ENCODE measurements at places on chromosomes 11 and 22.

DNA sequence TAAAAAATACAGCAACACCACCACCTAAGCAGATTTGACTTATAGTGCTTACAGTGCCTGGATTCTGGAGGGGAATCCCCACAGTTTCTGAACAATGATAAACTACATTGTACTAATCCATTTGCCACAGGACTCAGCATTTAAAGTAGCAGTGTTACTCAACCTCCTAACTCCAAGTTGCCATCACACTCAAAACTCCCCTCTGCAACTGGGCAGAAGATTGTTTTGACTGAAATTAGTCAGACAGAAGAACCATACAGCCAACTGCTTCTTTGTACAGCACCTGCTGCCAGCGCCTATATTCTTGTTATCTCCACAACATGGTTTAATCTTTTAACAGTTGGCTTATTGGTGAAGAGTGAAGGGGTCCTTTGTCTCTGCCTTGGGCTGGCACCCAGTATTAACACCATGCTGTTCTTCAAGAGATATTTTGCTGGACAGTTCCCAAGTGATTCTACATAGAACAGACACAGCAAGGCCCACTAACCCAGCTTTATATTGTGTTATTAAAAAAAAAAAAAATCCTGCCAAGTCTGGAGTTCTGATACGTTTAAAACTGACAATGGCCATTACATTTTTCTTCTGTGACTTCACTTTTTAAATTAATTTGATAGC, 273.2 kb downstream of the DCDC1 start:
- DNase-seq = no peak

DNA sequence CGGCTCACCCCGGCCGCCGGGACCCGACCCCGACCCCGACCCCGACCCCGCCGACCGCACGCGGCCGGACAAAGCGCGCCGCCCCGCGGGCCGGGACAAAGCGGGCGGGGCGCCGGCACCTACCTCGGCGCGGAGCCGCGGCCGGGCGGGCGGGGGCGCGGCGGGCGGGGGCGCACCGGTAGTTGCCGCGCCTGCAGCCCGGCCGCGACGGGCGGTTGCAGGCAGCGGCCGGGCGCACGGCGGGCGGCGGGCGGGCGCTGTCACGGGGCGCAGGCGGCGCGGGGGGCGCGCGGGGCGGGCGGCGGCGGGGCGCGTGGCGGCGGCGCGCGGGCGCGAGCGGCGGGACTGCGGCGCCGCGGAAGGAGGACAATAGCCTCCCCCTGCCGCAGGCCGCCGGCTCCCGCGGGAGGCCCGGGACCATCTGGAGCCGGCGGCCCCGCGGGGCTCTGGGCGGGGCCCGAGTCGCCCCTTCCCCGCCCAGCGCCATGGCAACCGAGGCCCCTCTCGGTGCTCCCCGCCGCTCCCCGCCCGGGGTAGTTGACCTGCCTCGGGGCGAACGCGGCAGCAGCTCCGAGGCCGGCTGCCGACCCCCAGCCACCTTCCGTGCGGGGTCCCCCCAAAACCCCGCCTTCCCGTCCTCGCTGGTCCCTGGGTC, 851 bp downstream of the SPTBN2 start:
- DNase-seq = no peak

DNA sequence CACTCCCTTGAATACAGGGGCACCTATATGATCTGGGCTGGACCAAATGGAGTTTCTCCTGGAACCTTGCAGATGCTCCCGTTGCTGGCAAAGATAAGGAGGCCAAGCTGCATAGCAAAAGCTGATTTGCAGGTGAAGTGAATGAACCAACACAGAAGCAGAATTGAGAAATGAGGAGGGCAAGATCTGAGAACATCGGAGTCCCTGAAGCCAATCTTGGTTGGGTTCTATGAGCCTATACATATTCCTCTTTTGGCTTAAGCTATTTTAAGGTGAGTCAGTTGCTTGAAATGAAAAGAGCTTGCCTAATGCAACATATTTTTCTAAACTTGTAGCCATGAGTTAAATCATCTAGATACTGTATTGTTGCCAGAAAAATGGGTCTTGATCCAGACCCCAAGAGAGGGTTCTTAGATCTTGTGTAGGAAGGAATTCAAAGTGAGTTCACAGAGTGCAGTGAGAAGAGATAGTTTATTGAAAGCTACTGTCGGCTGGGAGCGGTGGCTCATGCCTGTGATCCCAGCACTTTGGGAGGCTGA, 23.5 kb downstream of the WEE1 start:
- no peak for DNase-seq

- DNase-seq = no peak
Measured at GRCh38 chr11:43649921-43650320, 30.6 kb upstream of the HSD17B12 start.

- peak; percentile 4 for DNase-seq
Measured at GRCh38 chr11:85299258-85299942, 327.7 kb downstream of the DLG2 start.

DNA sequence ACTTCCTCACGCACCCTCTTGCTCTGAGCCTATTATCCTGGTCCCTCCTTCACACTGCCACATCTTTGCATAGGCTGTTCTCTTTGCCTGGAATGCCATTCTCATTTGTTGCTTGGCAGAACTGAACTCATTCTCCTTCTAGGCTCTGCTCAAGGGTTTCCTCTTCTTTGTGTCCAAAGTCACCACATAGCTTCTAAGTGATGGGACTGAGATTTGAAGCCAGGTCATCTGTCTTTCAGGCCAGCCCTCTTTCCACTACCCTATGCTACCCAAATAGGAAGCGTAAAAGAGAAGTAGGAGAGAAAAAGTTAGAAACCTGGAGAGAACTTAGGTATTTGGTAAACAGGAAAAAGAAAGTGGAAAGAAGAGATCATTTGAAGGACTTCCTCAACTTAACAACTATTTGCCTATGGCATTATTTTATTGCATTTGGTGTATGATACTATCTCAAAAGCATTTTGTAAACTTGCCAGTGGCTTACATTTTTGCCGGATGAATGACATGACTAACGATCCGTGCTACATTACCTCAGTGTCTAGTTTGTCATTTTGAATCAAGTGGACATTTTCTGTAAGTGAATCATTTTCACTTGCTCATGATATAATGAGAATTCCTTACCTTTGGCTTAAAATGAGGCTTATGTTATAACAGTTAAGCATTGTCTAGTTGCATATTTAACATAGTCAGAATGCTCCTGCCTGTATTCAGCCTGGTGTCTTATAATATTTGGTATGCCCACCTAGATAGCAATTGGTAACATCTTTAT, 18.5 kb downstream of the NF2 start:
- no peak for DNase-seq

- no peak for DNase-seq
Measured at GRCh38 chr11:83172551-83172950, 15.6 kb downstream of the PCF11 start.

- no peak for DNase-seq
Measured at GRCh38 chr11:2779981-2780849, 80.4 kb upstream of the KCNQ1OT1 start.

DNA sequence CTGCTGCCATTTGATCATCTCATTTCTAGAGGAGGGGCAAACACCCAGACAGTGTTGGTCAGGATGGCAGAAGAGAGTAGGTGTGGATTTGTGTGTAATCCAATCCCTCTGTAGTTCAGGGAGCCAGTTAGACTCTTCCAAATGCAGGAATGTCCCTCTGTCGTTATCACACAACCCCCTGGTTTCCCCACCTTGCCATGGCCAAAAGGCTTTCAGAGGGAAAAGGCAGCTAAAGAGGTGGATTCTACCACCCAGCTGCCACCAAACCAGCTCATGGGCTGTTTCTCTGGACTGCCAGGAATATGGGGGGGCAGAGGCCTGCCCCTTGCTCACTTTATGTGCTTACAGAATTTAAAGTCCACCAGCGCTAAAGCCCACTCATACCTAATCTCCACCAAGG, 18.1 kb downstream of the TSKU start:
- no peak for DNase-seq

DNA sequence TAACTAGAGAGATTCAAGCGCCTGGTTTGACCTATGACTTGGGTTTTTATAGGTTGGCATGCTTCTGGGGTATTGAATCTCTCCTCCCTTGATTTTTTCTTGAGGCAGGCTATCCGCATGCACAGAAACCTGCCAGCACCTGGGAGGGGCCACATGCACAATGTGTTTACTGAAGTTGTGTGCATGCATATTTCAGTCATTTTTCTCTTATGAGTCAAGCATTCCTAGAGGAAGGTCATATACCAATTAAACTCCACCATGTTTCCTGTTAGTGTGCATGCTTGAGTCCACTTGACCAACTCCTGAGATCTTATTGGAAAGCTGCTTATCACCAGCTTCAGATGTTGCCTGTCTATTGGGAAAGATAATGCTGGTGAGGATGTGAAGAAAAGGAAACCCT, 1718.4 kb downstream of the LRRC4C start:
- no peak for DNase-seq

DNA sequence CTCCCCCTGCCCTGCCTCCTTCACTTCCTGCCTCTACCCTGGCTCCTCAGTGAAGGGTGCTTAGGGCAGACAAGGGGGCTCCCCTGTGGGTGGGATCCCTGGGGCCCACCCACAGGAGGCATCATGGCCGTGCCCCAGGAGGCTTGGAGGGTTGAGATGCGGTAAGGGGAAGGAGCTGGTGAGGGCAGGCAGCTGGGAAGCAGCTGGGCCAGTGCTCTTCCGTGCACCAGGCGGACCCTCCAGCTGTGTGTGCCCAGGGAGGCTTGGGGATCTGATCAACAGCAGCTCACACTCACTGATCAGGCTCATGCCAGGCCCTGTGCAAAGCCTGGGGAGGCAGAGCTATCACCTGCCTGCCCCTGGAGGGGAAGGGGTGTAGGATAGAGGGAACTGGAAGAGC, 59.3 kb upstream of the TTLL12 start:
- DNase-seq = no peak

DNA sequence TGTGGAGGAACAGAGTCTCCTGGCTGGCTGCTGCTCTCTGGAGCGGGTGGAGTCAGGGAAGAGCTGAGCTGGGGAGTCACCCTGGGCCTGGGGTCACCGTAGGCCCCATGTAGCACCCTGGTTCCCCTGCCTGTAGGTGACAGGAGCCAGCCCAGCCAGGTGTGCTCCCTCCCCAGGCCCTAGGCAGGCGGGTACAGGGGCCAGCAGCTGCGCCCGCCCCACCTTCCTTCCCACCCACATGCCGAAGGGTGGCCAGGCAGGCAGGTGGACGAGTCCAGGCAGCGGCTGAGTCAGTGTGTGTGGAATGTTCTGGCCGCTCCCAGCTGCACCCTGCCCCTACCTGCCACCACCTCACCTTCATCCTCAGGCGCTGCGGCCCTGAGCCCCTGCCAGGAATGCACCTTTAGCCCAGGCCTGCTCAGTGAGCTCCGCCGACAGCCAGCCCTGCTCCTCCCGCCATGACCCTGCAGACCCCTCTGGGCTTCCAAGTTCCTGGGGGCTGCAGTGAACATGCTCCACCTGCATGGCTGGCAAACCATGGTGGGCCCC, 654 bp upstream of the SYT8 start:
- DNase-seq = peak; percentile 7

All from DMS153 (cell line).